ENCODE measurements at places on chromosomes 5 and 9.

GRCh38 chr9:37624073-37624472, 26.7 kb upstream of the FRMPD1 start:
- DNase-seq, result no peak

GRCh38 chr9:122318284-122318683, 52.5 kb upstream of the PTGS1 start:
- peak; percentile 20 for DNase-seq

DNA sequence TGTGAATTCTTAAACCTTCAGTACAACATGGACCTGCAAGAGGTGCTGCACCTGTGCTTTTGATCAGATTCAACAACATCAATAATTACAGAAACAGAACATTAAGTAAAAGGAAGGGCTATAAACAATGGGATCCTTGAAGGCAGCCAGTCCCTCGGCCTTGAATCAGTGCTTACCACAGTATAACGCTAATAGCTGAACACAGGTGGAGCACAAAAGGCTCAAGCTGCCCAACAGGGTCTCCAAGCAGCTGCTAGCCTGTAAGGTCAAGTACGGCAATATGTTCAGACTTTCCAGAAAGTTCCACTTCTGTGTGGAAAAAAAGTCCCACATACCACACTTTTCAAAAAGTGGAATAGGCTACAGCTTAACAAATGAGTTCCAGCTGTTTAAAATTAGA, 61.9 kb upstream of the ITGA1 start:
- DNase-seq, result no peak

DNA sequence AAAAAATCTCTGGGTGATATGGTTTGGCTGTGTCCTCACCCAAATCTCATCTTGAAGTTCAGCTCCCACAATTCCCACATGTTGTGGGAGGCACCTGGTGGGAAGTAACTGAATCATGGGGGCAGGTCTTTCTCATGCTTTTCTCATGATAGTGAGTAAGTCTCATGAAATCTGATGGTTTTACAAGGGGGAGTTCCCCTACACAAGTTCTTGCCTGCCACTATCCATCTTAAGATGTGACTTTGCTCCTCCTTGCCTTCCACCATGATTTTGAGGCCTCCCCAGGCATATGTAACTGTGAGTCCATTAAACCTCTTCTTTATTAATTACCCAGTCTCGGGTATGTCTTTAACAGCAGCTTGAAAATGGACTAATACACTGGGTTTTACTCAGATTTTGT, 513.9 kb downstream of the TLE4 start:
- DNase-seq, result no peak

GRCh38 chr5:11684607-11685006, 219.6 kb downstream of the CTNND2 start:
- no peak for DNase-seq

- DNase-seq, result no peak
These were observed 91.8 kb upstream of the DAPK1 start for GRCh38 chr9:87405677-87406542.

- no peak for DNase-seq
These were observed 1.4 kb upstream of the SPAAR start for GRCh38 chr9:35907711-35908503.

GRCh38 chr9:95678759-95679158, 162.0 kb upstream of the PTCH1 start:
- no peak for DNase-seq

DNA sequence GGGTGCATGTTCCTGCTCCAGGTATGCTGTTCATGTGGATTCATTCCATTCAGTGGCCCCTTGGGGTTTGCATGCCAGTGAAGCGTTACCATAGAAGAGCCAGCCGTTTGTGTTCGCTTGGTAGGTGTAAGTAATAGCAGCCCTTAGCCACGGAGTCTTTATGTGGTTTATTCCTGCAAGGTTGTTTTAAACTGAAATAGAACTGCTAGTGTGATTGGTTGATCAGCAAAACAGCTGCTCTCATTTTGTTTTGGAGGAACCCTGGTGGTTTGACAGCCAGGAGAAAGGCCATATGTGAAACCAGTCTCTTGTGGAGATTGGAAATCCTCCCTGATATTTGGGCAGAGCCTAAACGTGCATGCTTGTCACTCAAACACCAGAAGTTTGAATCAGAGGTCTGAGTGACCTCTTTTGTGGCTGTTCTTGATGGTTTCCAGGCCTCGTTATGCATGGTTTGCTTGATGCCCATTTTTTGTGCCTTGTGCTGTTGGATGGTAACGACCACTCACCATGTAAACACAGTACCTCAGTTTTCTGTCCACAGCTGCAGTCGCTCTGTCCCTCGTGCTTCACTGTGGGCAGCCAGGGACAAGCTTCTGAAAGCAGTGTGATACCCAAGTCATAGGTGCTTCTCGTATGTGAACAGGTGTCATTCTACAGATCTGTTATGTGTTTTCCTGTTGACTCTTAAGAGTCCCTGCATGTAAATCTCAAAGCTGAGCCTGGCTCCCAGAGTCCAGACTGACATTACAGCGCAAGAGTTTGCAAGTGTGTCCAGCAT, 58.3 kb upstream of the NXNL2 start:
- no peak for DNase-seq

DNA sequence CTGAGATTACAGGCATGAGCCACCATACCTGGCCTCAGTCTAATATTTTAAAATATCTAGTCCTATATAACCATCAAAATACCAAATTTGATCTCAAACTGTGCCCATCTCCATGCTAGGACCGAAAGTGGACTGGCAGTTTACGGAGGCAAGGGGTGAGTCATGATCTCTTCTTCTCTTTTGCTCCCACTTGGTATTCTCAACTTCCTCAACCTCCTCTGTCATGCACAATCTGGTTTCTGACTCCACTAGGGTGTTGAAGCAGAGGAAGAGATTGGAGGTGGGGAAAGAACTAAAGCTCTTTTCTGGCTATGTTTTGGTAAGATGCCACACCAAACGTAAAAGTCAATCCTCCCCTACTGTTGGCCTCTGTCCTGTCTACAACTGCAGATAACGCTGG, 55.9 kb upstream of the CEMIP2 start:
- DNase-seq, result no peak

DNA sequence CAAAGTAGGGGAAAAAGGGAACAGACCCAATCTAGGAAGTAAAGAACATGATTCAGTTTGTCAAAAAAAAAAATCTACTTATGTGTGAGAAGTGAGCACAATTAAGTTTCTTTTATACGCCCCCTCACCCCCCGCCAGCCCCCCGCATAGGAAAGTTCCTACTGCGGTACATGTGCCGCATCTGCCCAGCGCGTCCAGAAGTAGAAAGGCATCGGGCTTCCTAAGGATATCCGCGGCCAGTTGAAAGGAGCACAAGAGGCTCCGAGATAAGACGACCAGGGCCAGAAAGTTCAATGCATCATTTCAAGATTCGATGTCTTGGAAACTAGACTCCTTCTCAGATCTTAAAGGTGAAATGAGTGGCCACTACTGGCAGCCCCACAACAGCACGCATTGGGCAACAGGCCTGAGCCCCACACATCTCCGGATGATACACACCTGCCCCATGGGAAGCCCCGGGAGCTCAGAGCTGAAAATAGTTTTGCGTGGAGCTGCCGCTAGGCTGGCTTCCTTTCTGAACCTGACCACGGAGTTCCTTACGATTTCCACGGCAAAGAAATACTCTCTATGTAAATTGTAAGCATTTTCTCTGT, 203.9 kb downstream of the RAB3C start:
- DNase-seq, result no peak

DNA sequence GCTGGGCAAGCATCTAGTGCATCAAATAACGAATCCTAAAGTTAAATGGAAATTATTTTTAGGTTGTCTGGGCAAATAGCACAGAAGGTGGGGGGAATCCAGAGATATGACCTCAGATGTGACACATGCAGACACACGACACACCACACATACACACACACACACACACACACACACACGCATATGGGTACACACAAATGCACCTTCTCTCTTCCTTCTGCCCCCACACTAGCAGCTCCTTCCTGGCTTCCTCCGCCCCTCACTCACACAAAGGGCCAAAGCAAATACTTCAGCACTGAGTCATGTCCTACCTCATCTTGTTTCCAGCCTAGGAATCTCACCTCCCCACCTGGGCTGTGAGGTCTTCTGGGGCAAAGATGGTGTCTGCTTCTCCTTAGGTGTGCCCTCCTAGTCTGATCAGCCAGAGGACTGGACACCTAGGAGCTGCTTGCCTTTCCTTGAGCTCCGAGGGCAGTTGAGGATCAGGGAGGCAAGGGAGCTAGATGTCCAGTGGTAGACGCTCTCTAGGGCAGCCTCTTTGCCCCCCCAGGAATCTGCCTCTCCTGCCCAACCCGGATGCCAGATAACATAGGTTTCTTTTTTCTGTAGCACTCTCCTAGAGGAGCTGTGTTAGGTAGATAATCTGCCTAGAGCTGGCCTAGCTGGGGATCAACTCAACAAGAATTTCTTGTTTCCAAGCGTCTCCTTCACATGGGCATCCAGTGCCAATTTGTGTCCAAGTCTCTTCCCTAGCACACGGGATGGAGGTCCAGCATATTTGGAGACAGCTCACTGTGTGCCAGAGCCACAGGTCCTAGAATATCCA, 14.3 kb upstream of the JADE2 start:
- DNase-seq, result no peak

GRCh38 chr5:158421319-158421718, 562.4 kb upstream of the CLINT1 start:
- no peak for DNase-seq

DNA sequence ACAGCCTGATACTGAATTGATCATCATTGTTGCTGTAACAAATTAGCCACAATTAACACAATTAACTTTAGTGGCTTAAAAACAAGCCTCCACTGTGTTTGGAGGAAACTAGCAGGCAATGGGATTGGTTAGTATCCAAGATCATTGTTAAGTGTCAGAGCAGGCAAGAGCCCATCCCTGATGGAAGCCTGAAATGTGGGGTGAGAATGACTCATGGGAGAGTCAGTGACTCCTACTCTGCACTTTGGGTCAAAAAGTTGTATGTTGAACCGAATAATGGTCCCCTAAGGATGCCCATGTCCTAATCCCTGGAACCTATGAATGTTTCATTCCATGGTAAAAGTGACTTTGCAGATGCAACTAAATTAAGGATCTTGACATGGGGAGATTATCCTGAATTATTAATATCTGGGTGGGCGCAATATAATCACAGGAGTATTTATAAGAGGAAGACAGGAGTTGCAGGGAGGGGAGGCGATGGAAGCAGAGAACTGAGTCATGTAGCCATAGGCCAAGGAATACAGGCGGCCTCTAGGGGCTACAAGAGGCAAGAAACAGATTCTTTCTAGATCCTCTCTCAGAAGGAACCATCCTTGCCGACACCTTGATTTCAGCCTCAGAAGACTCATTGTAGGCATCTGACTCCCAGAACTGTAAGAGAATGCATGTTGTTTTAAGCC, 28.8 kb downstream of the ALG2 start:
- DNase-seq, result no peak

DNA sequence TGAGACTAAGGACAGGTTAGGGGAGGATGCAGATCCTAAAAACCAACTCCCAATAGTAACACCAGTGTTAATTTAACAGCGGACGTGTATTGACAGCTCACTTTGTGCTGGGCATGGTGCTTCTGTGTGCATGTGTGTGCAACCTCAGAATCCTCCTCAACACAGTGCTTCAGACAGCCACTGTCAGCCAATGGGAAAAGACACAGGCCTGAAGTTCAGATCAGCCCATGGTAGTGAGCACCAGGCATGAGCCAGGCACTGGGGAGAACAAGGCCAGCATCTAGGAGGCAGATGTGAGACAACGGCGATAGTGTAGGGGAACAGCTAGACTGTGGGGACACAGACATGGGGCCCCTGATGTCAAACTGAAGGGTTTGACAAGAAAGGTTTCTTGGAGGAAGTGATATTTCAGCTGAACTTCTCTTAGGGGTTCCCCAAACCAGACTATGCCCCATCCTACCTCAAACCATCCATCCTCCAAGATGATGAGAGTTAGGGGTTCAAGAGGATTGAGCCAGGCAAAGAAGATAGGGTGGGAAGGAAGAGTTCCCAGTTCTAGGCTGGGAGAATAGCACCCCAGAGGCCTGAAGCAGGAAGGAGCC, 71.5 kb upstream of the PSD2 start:
- no peak for DNase-seq

GRCh38 chr5:40346901-40347300, 332.8 kb upstream of the PTGER4 start:
- DNase-seq, result no peak

- DNase-seq, result no peak
These were observed 84.2 kb downstream of the TRPM6 start for GRCh38 chr9:74803376-74804017.

DNA sequence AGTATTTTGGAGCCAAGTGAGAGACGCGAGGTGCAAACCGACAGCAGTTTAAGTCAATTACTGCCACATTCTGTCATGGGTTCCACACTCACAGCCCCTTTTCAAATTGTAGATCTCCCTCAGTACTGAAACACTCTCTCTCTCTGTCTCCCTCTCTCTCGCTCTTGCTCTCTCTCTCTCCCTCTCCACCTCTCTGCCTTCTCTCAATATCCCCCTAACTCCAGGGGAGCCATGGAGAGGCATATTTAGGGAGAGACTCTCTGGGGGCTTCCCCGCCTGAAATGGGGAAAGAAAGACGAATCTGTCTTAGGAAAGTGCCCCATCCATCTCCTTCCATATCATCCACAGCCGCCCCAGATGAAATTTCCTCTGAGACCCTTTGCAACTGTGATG, 1.6 kb downstream of the BRINP1 start:
- DNase-seq, result no peak

GRCh38 chr5:142601432-142601831, 84.5 kb downstream of the FGF1 start:
- DNase-seq, result no peak

- no peak for DNase-seq
These were observed 6.2 kb downstream of the NEK6 start for GRCh38 chr9:124263800-124264426.

DNA sequence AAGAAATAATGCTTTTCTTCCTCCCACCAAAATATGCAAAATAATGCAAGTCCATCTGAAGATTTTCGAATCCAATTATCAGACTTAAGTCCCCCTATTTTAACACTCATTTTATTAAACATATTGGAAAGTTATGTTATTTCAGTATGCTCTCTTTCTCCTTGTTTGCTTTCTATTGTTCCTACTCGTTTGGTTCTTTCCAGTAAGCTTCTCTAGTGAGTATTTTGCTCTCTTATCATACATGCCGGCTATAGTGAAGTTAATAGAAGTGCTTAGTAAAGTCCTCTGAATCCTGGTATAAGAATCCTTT, 517 bp downstream of the ALDH1A1 start:
- no peak for DNase-seq

- DNase-seq, result no peak
These were observed 4.6 kb upstream of the MYOZ3 start for GRCh38 chr5:150656191-150657132.

DNA sequence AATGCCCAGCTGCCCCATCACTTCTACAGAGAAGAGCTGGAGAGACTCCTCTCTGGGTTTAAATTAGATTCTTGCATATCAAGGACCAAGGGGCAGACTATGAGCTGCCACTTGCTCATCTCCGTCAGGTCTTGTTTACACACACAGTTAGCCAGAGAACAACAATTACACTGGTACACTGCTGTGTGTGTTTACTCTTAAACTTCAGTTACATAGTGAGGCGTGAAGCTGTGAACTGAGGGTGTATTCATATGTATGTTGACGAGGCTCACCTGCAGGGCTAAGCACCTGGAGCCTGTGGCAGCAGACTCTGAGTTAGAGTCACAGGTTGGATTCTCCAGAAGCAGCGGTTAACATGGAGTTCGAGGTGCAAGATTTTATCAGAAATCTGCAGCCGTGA, 155.4 kb upstream of the ANKH start:
- DNase-seq, result no peak

Data from caudate nucleus (tissue), 63 donors.